ENCODE measurements at places on chromosomes 2 and 18.

GRCh38 chr2:187991389-187991788 lies 300.3 kb upstream of the GULP1 start:
- DNase-seq: no peak

DNA sequence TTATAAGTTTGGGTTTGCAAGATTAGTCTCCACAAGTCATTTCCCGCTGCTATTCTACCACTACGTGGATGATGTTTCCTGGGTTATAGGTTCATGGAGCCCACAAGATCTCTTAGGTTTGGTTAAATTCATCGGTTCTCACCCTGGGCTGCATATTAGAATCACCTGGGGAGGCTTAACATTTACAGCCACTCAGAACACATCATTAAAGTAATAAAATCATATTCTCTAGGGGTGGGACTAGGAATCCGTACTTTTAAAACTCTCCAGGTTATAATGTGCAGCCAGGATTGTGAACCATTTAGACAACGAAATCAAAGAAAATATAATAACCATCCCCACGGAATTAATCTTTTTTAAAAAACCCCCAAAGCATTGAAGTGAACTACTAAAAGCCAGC lies 167.7 kb downstream of the ACTR3 start:
- DNase-seq: no peak

DNA sequence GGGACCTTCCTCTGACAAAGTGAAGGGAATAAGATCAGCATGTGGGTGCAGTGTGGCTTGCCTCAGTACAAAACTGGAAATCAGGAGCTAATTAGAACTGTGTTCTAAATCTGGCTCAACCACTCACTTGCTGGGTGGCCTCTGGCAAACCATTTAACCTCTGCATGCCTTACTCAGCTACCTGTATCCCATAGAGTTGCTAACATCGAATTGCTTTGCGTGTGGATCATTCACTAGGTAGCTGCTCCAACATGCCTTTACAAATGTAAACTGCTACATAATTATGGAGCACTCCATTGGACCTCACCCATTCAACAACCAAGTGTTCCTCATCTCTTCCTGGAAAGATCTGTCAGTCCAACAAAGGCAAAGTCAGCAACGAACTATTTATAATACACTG lies 19.0 kb downstream of the PLEKHM3 start:
- no peak for DNase-seq

DNA sequence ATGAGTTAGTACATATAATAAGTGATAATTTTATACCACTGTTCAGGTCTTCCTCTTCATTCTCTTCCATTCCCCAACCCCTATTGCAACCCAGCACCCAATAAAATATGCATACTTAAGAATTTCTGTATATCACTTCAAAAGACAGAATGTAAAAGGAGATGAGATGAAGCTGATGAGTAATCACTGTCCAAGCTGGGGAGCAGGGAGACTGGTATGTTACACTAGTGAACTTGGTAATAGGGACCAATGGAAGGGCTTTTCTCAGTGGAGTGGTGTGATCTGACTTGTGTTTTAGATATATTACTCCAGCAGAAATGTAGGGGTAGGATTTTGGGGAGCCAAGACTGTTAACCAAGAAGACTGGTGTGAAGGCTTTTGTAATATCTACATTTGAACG lies 18.0 kb upstream of the ARHGAP28 start:
- no peak for DNase-seq

- DNase-seq: no peak
Measured at GRCh38 chr2:47297767-47298425, 105.1 kb upstream of the MSH2 start.

DNA sequence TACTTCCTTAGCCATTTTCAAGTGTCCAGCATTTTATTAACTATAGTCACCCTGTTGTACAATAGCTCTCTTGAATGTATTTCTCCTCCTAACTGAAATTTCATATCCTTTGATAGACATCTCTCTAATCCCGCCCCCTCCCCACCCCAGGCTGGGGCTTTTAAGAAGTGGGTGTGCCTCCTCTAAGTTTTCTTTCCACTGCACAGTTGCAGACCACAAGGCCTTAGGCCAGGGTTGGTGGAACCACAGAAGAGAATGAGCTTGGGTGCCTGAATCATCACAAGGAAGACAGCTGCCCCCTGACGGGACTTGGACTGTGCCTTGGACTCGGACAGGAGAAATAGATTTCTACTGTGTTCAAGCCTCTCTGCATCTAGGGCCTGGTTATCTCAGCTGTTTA lies 193.4 kb downstream of the HAUS1 start:
- no peak for DNase-seq

- DNase-seq: no peak
Measured at GRCh38 chr2:201925056-201925455, 108.6 kb upstream of the FZD7 start.

- peak; percentile 28 for DNase-seq
Measured at GRCh38 chr2:241354668-241355658, 1.1 kb upstream of the FARP2 start.

DNA sequence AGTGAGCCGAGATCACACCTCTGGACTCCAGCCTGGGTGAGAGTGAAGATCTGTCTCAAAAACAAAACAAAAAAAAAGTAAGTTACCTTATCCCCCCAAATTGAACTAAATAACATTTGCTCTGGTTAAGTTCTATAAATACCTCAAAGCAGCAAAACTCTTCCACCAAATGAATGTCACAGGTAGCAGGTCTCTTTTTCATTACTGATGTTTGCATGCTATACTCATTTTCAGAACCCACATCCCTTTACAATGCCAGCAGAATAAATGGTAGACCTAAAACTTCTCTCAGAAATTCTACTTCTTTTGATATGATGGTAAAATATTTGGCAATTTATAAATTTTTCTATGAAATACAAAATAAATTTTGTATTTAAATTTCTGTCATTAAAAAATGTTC lies 22.3 kb downstream of the INO80D start:
- no peak for DNase-seq

DNA sequence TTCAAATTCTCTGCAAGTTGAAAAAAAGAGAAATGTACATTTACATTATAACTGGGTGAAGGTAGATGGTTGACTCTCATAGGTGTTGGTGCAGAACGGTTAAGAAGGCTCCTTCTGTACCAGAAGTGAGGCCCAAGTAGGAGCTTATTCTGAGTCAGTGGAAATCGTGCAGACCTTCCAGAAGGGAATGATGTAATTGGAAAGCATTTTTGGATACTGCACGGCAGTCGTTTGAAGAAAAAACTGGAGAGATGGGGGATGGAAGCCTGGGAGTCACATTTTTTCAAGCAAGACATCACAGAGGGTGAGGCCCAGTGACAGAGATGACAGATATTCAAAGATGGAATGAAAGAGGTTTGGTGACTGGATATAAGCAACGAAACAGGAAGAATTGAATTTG lies 39.4 kb downstream of the HRH4 start:
- DNase-seq: no peak

DNA sequence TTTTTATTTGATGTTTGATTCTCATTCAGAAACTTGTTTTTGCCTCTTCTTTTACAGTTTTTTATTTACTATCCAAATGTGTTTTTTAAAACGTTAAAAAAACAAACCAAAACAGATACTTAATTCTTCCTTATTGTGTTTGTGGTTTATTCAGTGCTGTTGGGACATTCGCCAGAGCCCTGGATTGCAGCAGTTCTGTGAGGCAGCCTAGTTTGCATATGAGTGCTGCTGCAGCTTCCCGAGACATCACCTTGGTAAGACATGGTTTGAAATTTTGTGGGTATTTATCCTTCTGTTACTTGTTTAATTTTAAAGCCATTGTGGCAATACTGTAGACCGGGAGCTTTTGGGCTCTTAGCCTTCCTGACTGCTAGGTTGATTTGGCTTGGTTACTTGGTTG lies 91.2 kb downstream of the MTA3 start:
- DNase-seq: no peak

DNA sequence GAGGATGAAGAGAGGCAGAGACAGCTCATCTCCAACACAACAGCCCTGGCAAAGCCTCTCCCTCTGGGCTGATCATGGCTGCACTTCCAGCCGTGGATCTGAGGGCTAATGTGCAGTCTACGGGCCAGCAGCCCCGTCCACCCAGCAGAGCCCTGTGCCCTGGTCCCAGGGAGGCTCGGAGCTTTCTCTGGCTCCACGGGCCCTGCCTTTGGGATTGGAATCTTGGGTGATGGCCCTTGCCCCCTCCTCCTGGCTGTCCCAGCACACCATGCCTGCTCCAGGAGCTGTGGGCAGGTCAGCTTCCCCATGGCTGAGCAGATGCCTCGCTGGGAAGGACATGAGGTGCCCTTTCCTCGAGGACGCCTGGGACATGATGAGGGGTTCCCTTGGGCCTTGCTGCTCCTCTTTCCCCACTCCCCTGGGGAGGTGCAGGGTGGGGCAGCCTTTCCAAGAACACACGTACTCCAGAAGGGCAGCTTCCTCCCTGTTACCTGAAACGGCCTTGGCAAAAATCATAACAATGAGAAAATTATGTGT lies 66.9 kb downstream of the C18orf63 start:
- no peak for DNase-seq

DNA sequence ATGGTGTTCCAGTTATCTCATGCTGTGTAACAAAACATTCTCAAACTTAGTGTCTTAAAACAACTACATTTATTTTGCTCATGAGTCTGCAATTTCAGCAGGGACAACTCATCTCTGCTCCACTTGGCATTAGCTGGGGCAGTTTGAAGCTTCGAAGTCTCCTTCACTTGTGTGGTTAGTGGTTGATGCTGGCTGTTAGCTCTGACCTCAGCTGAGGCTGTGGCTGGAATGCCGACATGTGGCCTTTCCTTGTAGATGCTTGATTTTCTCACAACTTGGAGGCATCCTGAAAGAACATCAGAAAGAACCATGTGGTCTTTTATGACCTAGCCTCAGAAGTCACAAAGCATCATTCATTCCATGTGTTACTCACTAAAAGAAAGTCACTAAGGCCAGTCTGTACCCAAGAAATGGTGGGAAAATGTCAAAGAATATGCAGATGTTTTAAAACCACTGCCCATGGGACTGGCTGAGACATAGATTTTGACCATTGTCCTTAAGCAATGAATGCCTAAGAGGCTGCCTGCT lies 3.8 kb upstream of the TMSB10 start:
- DNase-seq: no peak

Measured in stimulated activated CD8-positive, alpha-beta memory T cell treated with anti-CD3 and anti-CD28 coated beads, Interleukin-12 subunit alpha, Interleukin-12 subunit beta, amount 100 ng/mL, for 4 hours (primary cell).